NCI-H187 (cell line): ENCODE measurements at places on chromosomes 5 and 9.

DNA sequence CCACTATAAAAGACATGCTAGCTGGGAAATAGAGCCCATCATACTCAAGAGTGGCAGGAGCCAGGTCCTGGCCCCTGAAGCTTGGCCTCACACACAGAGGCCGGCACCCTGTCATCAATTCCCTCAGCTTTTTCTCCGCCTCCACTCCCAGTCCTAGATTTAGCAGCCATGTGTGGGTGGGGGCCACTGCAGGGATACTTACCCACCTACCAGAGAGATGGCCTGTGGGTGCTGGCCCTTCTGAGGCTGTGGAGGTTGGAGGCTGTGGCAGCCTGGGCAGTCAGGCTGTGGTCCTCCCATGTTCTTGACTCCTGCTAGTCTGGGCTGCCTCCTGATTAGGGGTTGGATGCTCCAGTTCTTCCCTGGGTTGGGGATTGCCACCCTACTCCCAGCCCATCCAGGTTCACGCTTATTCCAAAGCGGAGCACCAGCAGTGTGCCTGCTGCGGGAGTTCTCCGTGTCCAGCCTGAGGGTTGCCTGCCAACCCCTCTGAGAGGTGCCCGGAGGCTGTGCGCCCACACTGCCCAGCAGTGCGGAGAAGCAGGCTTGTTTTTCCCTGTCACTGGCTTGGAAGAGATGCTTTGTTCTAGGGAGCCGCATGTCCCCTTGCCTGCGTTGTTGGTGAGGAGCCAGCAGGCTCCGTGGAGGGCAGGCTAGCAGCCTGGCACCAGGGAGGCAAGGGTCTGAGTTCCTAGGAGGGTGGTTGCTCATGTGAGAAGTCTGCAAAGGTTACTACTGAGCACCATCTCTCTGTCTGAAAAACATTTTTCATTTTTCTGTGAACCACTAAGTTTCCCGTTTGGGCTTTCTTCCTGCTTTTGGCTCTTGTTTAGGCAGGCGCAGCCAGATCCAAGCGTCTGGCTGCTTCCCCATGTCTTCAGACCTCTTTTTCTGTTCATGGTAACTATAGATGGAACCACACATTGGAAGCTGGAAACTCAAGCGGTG is 7.5 kb downstream of the SLC22A5 start:
- DNase-seq = no peak

- DNase-seq = no peak
These were observed 45.3 kb upstream of the NKD2 start for GRCh38 chr5:963310-963672.

DNA sequence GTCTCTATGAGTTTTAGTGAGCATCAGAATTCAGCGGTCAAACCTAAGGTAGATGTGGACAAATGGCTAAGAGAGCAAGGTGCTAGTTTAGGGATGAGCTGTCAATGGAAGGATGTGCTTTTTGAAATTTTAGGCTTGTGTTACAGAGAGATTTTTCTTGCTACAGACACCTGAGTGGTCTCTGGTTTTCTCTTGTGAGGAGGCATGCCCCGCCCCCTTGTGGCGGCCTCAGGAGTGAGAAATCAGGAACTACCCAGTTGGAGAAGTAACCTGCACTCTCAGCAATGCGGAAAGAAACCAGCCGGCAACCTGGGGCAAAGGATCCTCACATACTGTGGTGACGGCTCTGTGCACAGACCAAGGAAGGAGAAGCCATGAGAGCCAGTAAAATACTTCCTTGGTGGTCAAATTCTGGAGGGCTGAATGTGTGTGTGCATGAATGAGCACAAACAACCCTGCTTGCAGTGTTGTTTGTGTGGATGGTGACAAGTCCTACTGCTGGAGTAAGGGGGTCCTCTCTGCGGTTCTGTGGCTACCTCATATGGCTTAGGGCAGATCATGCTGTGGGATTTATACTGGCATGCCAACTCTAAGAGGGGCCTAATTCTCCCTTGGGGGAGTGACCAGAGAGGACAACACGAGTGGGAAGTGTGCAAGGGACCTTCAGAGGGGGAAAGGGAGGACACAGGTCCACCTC is 16.7 kb upstream of the HSD17B4 start:
- DNase-seq = no peak

GRCh38 chr5:60687927-60688720 is 11.8 kb downstream of the DEPDC1B start:
- no peak for DNase-seq

DNA sequence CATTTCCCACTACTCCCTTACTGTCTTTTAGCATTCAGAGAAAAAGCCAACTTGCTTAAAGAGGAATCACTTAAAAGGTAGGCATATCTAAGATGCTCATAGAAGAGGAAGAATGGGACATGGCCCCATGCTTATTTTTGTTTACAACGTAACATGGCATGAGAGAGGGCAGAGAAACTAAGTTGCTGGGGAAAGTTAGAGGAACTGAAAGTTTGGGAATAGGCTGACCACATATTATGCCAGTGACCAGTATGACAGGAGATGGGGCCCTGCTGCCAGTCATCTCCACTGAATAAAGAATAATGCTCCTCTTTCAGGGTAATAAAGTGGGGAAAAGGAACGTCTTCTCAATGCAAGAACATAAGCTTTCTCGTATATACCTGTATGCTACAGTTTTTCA is 1.9 kb downstream of the PLPP6 start:
- no peak for DNase-seq

DNA sequence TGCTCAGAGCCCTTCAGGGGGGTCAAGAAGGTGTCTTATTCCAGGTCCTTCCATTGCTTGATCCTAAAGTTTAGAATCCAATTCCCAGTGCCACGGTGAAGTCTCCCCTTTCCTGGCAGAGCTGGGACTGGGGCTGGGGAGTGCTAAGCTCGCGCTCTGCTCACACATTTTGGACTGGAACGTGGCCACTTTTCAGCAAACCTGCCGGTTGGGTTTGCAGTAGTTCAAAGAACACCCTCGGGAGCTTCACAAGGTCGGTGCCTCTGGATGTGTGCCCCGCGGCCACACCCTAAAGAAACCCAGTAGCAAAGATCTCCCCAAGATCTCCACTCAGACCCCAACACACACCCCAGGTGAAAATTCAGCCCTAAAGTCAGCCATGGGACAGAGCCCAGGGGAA is at the start of gene C9orf152:
C9orf152 (minus strand) TSS at position 129 of the 400 bp plus-strand sequence. CDS start 580 bp downstream, outside the sequence.
- no peak for DNase-seq

GRCh38 chr5:142684508-142685041 is 1.3 kb downstream of the FGF1 start:
- no peak for DNase-seq

- no peak for DNase-seq
These were observed 76.0 kb upstream of the HSPA9 start for GRCh38 chr5:138651058-138651766.

- no peak for DNase-seq
These were observed 586 bp upstream of the MTAP start for GRCh38 chr9:21801683-21802417.

DNA sequence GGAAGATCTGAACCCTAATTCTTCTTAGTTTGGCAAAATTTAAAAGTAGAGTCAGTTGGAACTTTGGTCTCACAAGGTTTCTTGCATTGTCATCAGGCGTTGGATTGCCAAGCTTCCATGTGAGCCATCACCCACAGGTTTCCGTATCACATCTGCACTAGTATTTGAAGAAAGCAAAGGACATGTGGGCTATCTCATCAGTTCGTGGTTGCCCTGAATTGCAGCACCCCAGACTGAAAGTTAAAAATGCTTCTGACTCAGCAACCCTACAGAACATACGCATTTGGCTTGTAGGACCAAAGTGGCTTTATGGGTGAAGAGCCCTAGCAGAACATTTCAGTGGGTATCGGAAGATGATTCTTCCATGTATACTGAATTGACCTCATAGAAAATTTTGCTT is 358.0 kb downstream of the ENC1 start:
- DNase-seq = no peak

- DNase-seq = no peak
These were observed 23.4 kb downstream of the SARDH start for GRCh38 chr9:133714606-133715294.

DNA sequence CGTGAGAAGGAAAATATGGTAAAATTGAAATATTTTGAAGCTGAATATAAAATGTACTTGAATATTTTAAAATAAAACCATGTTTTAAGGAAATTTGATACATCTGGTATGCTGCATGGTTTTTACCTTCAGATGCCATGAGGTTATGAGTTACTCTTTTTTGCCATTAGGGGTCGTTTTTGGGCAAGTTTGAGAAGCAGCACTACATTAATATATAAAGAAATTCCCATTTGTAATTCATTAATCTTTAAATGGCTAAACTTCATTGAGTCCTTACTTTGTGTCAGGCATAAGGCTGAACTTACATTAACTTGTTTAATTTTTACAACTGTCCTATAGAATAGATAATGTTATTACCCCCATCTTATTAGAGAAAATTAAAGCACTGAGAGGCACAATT is 152.3 kb downstream of the KDM4C start:
- DNase-seq = no peak

DNA sequence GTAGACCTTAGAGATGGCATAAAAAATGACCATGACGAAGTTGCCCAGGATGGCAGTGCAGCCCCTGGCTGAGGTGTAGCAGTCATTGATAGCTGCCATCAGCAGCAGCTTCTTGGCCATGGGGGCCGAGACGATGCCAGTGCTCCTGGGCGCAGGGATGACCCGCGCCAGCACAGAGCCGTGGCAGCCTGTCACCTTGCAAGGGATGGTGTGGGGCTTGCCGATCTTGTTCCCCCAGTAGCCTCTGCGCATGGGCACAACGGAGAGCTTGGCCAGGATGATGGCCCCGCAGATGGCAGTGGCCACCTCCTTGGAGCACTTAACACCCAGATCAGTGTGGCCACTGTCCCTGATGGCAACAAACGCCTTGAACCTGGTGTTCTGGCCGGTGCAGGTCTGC is 2.1 kb upstream of the PGGT1B start:
- no peak for DNase-seq

DNA sequence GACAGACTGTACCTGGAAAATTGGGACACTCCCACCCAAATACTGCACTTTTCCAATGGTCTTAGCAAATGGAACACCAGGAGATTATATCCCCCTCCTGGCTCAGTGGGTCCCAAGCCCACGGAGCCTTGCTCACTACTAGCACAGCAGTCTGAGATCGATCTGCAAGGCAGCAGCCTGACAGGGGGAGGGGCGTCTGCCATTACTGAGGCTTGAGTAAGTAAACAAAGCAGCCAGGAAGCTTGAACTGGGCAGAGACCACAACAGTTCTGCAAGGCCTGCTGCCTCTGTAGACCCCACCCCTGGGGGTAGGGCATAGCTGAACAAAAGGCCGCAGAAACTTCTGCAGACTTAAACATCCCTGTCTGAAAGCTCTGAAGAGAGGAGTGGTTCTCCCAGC is 260.0 kb upstream of the ST8SIA4 start:
- no peak for DNase-seq

GRCh38 chr9:109574061-109574882 is 76.2 kb upstream of the PTPN3 start:
- peak; percentile 5 for DNase-seq

- no peak for DNase-seq
These were observed 64.0 kb downstream of the DOCK8 start for GRCh38 chr9:278651-279050.

- no peak for DNase-seq
These were observed 4.3 kb upstream of the AFAP1L1 start for GRCh38 chr5:149267241-149267973.

GRCh38 chr5:20347334-20347733 is 359.3 kb upstream of the CDH18 start:
- no peak for DNase-seq

- DNase-seq = no peak
These were observed 97.0 kb downstream of the DROSHA start for GRCh38 chr5:31434898-31435297.

DNA sequence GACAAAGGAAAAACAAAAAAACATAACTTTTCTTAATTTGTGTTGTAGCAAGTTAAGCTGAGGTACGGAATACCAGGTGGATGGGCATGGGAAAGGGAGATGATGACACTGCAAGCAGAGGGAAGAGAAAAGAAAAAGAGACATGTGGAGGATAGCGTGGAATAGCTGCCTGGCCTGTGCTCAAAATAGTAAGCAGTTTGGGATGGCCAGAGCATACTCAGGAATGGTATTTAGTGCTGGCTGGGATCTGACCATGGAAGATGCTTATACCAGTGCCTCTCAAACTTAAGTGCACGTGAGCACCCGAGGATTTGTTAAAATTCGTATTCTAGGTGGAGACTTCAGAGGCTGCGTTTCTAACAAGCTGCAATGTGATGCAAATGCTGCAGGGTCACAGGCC is 41.3 kb downstream of the LNPEP start:
- DNase-seq = no peak

- DNase-seq = peak; percentile 15
These were observed 12.5 kb upstream of the EXOSC2 start for GRCh38 chr9:130680836-130681768.

GRCh38 chr5:77791356-77791755 is 15.2 kb upstream of the TBCA start:
- DNase-seq = no peak

DNA sequence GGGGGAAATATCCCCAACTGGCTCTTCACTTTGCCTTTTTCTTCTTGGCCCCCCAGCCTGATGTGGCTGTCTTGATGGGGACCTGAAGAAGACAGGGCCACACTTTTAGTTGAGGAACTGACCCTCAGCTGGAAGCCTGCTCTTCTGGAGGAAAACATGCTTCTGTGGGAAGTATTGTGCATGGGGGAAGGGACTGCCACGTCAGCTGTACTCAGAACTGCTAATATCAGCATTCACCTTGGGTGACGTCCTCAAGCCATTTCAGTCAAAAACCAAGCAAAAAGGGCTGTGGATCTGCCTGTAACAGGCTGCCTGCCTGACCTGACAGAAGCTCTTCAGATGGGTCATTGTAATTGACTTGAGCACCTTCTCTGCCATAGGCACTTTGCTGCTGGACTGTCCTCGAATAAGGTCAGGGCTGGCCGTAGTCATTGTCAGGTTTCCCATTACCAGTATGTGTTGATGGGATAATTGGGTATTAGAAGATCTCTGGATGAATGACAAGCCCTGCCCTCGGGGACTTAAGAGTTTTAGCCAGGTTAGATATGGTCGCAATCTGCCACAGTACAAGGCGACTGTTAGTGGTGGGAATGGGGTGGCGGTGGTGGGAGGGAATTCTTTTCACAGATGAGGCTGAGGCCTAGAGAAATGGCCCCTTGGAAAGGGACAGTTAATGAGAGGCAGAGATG is 10.4 kb downstream of the RAI14 start:
- no peak for DNase-seq

DNA sequence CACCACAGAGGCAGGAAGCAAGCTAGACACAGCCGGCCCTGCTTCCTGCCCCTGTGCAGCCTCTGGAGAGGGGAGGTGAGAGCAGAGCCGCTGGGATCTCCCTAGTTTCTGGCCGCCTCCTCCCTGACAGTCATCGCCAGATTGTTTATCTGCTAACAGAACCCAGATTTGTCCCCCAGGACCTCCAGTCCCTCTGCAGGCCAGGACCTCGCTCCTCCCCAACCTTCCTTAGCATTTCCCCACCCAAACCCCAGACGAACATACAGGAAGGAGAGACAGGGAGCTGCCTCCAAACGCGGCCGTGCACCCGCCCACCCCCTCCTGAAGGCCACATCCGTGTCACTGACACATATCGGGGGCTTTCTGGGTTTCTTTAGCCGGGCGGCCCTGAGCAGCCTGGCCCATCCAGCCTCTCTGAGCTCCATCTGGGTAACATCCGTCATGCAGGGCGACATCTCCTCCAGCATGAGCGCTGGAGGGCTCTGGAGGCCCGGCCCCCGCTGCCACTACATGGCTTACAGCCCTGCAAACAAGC is 47.5 kb downstream of the DBH start:
- no peak for DNase-seq

GRCh38 chr5:81241961-81242648 is 9.0 kb downstream of the CKMT2 start:
- DNase-seq = no peak
